ENCODE measurements at places on chromosomes 5 and 9.

GRCh38 chr9:12629067-12629466 is 64.1 kb upstream of the TYRP1 start:
- no peak for DNase-seq

DNA sequence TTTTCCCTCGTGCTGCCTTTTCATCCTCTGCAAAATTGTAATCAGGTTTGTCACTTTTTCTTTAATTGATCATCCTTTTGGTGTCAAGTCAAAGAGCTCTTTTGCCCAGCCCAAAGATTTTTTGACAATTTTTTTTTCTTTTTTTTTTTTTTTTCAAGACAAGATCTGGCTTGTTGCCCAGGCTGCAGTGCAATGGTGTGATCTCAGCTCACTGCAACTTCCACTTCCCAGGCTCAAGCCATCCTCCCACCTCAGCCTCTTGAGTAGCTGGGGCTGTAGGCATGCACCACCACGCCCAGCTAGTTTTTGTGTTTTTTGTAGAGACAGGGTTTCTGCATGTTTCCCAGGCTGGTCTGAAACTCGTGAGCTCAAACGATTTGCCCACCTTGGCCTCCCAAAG is 36.7 kb downstream of the CDK7 start:
- DNase-seq = peak; percentile 53

GRCh38 chr5:55547781-55548180 is 13.0 kb upstream of the PLPP1 start:
- DNase-seq = no peak

GRCh38 chr9:78542491-78543181 is 245.7 kb downstream of the PSAT1 start:
- DNase-seq = no peak

DNA sequence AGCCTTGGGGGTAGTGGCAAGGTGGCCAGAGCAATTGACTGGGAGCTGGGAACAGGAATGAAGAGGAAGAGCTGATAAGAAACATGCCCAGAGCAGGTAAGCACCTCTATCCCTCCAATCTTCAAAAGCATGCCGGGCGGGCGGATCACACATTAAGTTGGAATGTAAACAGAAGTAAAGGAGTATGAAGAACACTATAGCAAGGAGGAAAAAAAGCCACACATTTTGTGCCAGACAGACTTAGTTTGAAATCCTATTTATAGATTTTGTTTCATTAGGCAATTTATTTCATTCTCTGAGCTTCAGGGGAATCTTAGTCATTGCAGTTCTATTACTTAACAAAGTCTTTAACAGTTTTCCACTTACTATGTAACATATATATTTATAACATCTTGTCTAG is 173.9 kb upstream of the TNC start:
- peak; percentile 37 for DNase-seq

DNA sequence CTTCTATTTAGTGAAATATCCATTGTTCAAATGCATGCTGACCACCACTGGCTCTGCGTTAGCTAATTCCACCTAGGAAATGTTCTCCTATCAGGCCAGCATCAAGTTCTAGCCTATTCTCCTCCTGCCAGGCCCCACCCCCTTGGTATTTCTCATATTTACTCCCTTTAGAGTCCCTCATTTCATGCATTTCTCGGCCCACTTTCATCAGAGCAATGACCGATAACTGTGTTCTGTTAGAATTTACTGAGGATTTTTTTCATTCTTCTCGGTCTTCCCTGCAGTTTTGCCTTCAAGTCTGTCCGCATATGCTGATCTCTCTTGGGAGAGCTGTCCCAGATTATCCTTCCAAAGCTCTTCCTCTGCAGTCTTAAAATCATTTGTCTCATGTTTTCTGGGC is 143.4 kb downstream of the GOLPH3 start:
- DNase-seq = no peak

Data from AG10803 (cell line).